WTC11 (cell line): ENCODE measurements at places on chromosomes 2 and 18. TPM values are rescaled to one million over a fixed set of nuclear protein-coding genes. Genes with fewer than 3 reads are reported as not detected.

GRCh38 chr2:218961651-218962570 lies 2.4 kb downstream of the CDK5R2 start:
- H3K36me3 ChIP-seq = no peaks in the 10 kb centered on the region
- H3K27ac ChIP-seq = no peak overlapping the region
- H3K4me3 ChIP-seq = peak overlapping the region; percentile 77
- H3K4me1 ChIP-seq = peaks cover 31% of the 10 kb centered on the region
- DNase-seq = peak; percentile 69
- peaks cover 86% of the 10 kb centered on the region for H3K27me3 ChIP-seq

GRCh38 chr2:98702127-98702802 lies 28.7 kb downstream of the MGAT4A start:
- no peaks in the 10 kb centered on the region for H3K27me3 ChIP-seq
- no peak overlapping the region for H3K27ac ChIP-seq
- no peak for DNase-seq
- no peaks in the 10 kb centered on the region for H3K4me1 ChIP-seq
- no peak overlapping the region for H3K4me3 ChIP-seq

DNA sequence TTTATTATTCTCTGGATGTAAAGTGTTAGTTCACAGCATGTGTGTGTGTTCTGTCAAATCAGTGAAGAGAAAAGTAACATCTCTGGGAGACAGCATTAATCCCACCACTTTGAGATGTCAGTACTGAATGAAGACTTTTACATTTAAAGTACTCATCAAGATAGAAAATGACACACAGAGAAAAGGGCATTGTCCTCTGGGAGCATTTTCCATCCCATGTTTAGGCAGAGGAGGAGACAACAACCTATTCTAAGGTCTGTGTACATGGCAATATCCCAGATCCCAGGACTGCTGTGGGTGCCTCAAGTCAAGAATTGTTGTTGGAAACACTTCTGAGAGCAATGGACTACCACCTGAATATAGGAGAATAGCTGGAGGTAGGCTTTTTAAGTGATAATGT lies 201.5 kb downstream of the PPP1R1C start:
- H3K36me3 ChIP-seq = peaks cover 3% of the 10 kb centered on the region; the same call in 1 of the 2 replicates
- H3K4me1 ChIP-seq = no peaks in the 10 kb centered on the region
- H3K4me3 ChIP-seq = no peak overlapping the region
- DNase-seq = no peak

IL1R2 gene
- 0.22 TPM in 1 of 3 replicates, not detected in the others for total RNA-seq

GRCh38 chr2:197515315-197515738 lies 539 bp upstream of the MOB4 start:
- H3K4me1 ChIP-seq = peaks cover 41% of the 10 kb centered on the region
- H3K36me3 ChIP-seq = peaks cover 6% of the 10 kb centered on the region
- no peak for DNase-seq
- peak overlapping the region; percentile 95 for H3K27ac ChIP-seq
- no peaks in the 10 kb centered on the region for H3K27me3 ChIP-seq

DNA sequence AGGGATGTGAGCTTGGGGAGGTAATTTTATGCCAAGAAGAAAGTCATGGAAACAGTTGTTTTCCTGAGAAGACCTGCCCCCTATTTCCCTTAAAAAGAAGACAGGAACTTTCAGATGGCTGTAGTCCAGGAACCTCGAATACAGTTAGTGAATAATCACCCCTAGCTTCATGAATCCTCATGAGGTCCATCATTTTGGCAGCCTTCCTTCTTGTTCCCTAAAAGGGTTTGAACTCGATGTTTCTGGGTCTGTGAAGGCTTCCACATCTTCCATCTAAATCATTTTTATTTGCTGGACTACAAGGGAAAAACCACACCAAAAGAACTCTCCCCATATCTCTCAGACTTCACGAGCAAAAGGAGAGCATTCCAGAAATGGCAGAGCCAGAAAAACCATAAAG lies 290.8 kb downstream of the SLC4A3 start:
- no peak overlapping the region for H3K4me3 ChIP-seq
- no peaks in the 10 kb centered on the region for H3K36me3 ChIP-seq
- DNase-seq = no peak
- H3K4me1 ChIP-seq = no peaks in the 10 kb centered on the region
- no peaks in the 10 kb centered on the region for H3K27me3 ChIP-seq
